ENCODE measurements at places on chromosomes 7 and 10. TPM values are rescaled to one million over a fixed set of nuclear protein-coding genes. Genes with fewer than 3 reads are reported as not detected.

The POU6F2 gene
- not detected for total RNA-seq

- H3K4me3 ChIP-seq: no peak within 1 kb of the TSS
- no peak within 1 kb of the TSS for H3K27ac ChIP-seq
- no peaks in the 10 kb centered on the region for H3K4me1 ChIP-seq
- no peaks in the 10 kb centered on the region for H3K36me3 ChIP-seq
Observed at GRCh38 chr10:122699796-122700455, at the start of gene C10orf120. C10orf120 (minus strand) TSS chr10:122699846; CDS start chr10:122699790, 56 bp downstream.

GRCh38 chr10:98135222-98135899, 904 bp downstream of the R3HCC1L start:
- DNase-seq: no peak
- H3K4me1 ChIP-seq: peaks cover 25% of the 10 kb centered on the region
- no peaks in the 10 kb centered on the region for H3K27me3 ChIP-seq

The PON1 gene
- total RNA-seq: not detected

The NKX6-2 gene
- total RNA-seq: 0.49 TPM

Measured in vagina (tissue), 2 donors.